DMS 273 treated with DMSO at 0.1 percent for 48 hours (cell line): ENCODE measurements at places on chromosomes 6 and 20.

- DNase-seq = peak; percentile 2
Measured at GRCh38 chr6:50816115-50816675, 2.5 kb upstream of the TFAP2B start.

GRCh38 chr6:34525431-34526175 is 30.5 kb downstream of the SPDEF start:
- DNase-seq = no peak

DNA sequence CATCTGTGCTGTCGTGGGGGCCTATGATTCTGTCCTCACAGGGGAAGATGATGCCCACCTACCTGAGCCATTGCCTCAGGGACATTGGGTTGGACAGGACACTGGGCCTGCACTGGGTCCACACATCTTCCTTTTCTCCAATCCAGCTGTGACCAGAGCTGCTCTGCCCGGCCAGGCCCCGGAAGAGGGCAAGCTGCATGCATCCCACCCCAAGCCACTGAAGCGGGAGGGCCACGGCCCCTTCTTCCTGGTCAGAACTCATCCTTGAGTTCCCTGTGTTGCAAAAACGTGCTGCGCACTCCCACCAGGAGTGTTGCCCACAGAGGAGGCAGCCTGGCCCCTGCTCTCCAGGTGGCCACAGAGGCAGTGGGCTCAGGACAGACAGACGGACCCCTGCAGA is 38.2 kb downstream of the SPDEF start:
- no peak for DNase-seq

- no peak for DNase-seq
Measured at GRCh38 chr6:169567819-169568218, 134.0 kb downstream of the WDR27 start.

DNA sequence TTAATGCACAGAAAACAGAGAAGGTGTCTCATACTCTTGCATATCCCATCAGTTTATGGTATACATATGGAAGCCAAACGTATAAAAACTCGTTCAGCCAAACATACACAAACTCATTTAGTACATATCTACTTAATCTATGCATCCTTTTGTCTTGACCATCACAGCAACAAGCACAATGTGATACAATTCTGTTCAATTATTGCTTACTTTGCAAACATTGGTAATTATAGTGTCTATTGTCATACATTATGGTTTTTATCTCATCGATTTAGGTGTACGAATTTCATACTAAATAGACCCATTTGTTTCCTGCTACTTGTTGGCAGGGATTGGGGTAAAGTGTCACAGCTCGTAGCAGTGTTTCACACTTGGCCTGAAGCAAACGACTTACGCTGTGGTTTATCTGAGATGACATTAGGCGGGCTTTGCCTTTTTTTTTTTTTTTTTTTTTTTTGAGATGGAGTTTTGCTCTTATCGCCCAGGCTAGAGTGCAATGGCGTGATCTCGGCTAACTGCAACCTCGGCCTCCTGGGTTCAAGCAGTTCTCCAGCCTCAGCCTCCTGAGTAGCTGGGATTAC is 425.9 kb upstream of the JARID2 start:
- DNase-seq = no peak

GRCh38 chr6:33925936-33926335 is 122.1 kb upstream of the MLN start:
- peak; percentile 52 for DNase-seq

GRCh38 chr6:82268301-82268846 is 20.8 kb upstream of the IBTK start:
- DNase-seq = no peak

DNA sequence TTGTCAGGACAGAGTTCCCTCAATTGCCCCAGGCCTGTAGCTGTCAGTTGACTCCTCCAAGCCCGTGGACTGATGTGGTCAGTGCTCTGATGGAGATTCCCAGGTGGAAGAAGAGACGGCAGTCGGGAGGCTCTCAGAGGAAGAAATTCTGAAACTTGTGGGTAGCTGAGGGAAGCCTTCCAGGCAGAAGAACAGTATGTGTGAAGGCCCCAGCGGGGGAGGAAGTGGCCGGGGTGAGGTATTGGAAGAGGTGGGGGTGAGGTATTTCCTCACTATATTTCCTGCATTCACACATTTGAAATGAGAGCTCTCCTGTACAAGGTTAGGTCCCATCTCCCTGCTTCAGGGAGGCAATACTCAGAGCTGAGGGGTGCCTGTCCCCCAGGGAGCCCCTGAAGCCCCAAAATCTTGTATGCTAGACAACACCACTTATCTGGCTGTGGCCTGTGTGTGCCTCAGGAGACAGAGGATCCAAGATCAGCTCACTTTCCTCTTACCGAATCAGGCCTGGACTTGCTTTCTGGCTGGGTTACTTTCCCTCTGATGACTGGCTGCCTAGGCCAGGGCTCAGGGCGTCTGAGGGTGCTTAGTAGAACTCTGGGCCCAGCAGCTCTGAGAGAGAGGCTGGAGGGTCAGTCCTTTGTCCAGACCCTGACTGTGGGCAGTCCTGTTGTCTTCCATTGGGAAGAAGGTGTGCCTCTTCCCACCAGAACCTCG is 49.3 kb upstream of the MYL9 start:
- DNase-seq = no peak

DNA sequence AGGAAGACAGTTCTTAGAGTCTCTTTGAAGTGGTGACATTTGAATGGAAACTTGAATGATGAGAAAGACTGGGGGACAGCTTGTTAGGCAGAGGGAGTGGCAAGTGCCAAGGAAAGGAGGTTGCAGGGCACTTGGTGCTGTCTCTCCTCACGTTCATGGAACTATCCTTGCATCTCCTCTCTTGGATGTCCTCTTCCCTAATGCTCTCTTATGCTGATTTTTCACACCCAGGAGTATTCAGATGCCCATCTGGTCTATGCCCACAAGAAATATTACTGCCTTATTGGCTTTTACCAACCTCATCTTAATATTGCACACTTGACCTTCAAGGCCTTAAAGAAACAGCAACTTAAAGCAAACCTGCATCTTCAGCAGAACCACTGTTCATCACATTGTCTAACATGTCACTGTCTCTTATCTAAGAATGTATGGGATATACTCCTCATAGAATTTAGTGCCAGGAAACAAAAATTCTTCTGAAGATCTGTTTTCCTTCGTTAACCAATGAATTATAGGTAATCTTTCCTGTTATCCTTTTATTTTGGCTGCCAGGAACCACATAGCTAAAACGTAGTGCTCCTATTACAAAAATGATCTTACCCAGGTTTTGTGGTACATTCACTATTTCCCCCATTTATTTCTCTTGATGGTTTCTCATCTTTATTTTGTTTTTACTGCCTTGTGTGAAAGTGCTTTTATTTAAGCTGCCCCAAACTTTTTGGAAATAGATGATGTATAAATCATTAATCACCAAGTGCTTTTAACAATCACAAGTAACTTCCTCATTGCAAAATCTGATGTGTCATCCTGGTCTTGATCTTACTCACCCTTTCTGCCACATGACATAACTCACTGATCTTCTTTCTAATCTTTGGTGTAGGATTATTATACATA is 12.8 kb downstream of the RGS17 start:
- no peak for DNase-seq

DNA sequence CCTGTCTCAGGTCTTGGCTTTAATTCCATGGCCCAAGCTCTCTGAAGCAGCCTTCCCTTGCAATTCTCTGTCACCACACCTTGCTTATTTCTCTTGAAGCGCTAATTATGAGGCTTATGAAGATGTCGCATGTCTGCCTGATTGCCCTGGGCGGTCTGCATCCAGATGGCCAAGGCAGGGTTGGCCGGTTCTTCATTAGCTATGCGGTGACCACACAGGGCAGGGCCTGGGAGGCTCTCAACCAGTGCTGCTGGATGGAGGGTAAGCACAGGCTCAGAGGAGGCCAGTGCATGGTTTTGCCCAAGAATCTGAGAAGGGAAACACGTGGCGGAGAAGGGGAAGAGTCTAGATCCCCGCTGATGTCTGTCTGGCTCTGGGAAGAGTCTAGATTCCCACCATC is 528.7 kb downstream of the CDH26 start:
- DNase-seq = no peak

DNA sequence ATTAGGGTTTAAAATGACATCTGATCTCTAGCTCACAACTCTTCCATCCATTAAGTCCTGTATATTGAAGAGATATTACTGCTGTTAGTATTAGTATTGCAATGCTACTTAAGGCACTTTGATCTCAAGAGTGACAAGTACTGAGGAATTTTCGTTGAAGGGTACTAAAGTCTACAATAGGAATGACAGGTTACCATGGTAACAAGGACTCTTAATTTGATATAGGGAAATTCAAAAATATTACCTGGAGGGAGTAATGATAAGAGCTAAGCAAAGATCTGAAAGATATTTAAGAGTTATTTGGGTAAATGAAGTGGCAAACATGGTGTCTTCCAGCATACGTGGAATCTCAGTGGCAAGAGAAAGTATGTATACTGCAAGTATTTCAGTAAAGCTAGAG is 518.0 kb upstream of the SLC35B3 start:
- DNase-seq = no peak

DNA sequence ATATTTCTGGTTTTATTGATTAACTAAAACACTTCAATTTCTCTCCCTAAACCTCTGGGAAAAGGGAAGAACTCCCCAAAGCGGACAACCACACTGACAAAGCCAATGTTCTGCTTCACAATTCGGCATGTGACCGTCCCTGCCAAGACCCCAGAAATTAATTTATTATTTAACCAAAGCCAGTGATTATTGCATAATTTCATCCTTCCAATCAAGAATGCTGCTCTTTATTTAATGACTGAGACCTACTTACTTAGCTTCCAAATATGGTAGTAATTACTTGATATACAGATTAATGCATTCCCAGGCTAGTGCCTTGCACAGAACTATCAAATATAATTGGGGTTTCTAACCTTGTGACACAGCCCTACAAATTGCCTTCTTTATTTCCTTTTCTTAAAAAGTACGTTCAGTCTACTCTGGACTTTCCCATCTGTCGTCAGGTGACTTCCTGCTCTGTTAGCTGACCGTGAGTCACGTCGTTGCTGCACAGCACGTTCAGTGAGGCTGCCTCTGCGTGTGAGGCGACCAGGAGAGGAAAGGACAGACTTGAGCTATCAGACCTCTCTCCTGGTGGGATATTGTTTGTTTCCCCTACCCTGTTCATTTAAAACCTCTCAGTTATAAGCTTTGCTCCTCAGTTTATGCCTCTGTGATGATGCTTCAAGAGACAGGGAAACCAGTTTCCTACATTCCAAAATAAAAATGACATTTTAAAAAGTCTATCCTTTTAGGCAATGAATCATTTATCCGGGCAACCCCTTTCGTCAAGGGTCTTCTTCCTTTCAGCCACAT is 55.7 kb upstream of the TNFAIP3 start:
- DNase-seq = no peak

GRCh38 chr6:167031082-167031709 is 32.0 kb downstream of the CEP43 start:
- DNase-seq = no peak

GRCh38 chr6:53658992-53659391 is 6.6 kb downstream of the KLHL31 start:
- no peak for DNase-seq

DNA sequence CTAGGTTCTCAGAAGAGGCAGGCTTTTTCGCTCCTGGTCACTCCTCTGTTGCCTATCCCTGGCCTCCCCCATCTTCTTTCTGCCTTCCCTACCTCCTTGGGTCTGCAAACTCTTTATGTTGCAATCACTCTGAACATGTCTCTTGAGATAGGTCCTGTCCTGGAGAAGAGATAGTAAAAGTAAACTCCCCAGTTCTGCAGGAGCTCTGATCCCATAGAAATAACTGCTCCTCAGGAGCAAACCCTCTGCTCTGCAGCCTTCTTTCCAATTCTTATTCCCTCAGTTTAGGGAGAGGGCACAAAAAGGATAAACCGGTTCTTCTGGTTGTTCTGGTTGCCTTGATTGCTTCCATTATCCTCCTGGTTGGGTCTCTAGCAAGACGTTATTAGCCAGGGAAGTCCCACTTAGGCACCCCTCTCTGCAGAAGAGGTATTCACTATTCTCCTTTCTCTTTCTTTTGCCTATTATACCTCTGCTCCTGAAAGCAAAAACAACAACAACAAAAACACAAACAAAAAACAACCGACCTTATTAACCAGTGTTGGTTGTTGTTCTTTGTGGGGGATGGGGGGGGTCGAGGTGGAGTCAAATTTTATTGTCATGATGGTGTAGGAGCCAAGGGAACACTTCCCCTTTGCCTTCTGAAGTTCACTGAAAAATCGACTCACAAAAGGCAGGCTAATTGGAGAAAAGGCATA is 973 bp downstream of the TRIM38 start:
- no peak for DNase-seq

- no peak for DNase-seq
Measured at GRCh38 chr6:95384988-95385387, 192.3 kb upstream of the MANEA start.

- DNase-seq = no peak
Measured at GRCh38 chr20:12886618-12887363, 122.0 kb upstream of the SPTLC3 start.

GRCh38 chr20:59194023-59194935 is 30.7 kb downstream of the ZNF831 start:
- no peak for DNase-seq
